Pons (tissue), 1 donor: ENCODE measurements at places on chromosomes 13 and 19.

DNA sequence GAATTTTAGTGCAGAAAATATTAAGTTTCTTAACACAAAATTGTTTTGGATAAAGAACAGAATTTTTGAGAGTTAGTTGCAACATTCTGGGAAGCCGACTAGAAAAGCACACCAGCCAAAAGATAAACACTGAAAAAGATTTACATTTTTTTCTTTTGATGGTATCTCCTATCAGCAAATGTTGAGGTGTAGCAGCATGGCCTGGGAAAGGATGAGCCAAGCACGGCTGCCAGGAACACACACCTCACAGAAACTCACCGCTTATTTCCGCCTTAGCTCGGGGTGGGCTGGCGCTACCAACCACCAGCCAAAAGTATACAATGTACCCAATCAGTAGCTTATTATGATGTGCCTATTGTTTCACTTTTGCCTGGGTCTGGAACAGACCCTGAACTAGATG is 134.7 kb downstream of the MIPEP start:
- DNase-seq: no peak

- peak; percentile 49 for DNase-seq
Measured at GRCh38 chr19:50626011-50626410, 13.7 kb downstream of the SYT3 start.

DNA sequence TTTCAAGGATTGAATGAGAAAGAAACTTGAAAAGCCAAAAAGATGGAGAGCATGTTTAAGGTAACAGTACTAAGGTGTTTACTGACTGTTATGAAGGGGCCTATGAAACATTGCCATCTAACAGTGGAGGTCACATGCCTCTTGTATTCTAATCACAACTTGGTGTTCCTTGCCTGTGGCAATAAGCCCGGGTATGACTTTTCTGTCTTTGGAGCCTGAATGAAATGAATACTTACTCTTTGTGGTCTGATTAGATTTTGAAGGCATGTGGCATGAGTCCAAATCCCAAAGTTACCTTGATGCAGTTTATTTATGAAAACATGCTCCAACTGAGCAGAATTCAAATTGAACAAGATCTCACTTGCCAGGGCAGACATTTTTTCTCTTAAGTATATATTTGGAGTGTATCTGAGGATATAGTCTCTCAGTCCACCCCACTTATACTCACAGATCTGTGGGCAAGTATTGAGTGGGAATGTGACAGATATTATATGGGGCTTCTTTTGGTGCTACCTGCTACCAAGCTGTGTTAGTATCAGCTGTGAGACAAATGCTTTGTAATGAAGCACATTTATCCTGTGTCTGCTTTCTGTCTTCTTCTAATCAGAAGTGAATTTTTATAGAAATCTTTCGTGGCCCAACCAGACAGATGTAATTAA is 67.5 kb downstream of the B3GLCT start:
- no peak for DNase-seq

DNA sequence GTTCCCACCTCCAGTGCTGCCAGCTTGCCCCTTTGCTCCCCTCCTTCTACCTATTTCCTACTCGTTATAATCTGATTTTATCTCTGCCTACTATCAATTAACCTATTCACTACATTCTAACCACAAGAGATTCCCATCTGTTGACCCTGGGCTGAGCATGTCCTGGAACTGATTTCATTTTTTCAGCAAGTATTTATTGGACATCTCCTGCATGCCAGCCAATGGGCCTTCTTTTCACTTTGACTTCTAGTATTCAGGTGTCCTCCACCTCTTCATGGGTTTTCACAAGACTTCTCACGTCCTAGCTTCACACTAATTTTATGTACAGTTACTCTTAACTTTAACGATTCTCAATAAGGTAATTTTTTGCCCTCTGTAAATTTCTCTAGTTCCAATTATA is 282.7 kb upstream of the KLHL1 start:
- no peak for DNase-seq

DNA sequence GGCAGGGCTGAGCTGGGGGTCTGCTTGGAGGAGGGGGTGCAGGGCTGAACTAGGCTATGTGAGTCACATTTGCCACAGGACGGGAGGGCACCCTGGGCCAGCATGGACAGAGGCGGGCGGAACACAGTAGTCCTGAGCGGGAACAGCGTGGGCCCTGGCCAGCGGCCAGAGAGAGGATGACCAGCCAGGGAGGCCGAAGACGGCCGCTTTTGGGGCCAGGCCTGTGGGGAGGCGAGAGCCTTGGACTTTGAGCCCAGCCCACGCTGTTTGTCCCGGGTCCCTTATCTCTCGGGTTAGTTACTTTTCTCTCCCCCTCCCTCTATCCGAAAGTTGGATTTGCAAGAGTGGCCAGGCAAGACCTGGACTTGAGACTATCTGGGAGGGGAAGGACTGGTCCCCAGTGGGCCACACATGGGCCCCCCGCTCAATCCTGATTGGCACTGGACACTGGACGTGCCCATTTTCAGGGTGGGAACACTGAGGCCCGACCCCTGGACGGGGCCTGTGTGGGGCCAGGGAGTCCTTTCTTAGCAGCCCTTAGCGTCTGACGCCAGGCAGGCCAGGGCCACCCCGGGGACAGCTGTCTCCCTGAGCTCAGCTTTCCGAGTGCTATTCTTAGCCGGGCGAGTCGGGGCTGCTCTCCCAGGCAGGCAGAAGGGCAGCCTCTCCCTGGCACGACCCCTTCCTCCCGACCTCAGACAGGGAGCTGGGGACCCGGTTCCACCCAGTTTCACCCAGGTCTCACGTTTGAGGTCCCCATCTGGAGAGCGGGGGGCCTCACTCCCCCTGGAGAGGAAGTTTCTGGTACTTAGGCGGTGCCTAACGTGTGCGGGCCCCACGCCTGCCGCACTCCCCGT is 833 bp downstream of the GAMT start:
- DNase-seq: no peak

DNA sequence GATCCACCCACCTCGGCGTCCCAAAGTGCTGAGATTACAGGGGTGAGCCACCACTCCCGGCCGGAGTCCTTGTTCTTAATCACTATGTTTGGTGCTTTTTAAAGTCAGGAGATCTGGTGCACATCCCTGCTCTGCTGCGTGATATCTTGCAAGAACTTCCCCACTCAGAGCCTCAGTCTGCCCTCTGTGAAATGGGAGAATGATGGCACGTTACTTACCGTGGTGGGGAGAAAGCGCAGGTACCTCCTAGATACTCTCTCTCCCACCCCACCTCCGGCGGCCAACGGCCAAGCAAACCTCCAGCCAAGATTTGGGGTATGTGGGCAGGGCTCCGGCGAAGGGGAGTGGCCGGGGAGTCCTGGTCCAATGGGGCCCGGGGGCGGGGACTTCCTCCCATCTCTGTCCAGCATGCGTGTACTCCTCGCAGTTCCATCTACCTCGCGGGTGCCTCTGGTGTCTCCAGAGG is at the start of gene RYR1:
TSS of gene RYR1 (plus strand) at position 424 of the 466 bp plus-strand sequence. CDS start 139 bp downstream, outside the sequence.
- peak; percentile 43 for DNase-seq

GRCh38 chr19:6754136-6754535 is 13.1 kb downstream of the SH2D3A start:
- DNase-seq: no peak

GRCh38 chr13:21625366-21625765 is 21.4 kb upstream of the MICU2 start:
- peak; percentile 28 for DNase-seq

GRCh38 chr13:92488249-92488852 is 738.3 kb upstream of the GPC6 start:
- no peak for DNase-seq

DNA sequence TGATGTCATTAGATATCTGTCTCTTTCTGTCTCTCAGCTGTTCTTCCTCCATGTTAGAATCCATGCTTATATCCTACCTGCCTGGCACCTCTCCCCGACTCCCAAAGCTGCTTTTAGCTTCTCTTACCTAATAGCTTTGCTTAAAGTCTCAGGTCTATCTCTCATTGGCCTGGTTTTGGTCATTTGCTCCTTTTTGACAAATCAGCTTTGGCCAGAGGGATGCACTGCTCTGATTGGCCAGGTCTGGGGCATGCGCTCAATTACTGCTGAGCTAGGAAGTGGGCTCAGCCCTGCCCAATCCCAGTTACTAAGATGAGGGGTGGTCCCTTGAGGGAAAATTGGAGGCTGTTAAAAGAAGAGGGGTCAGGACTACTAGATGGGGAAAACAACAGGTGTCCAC is 11.5 kb upstream of the CLASRP start:
- DNase-seq: no peak

DNA sequence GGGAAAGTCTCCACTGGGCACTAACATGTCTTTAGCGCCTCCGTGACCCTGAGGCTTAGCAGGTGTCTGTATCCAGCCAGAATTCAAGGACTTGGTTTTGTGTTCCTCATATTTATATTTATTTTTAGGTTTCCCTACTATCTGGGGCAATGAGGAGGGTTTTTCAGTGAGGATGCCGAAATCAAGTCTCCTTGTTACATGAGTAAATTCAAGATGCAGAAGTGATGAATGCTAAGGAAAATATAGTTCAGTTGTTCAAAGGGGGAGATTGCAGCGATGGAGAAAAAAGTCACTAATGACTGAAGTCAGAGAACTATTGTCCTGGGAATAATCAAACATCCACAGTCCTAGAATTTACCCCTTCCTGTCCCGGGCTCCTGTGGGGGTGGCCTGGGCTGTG is 791 bp upstream of the ADGRE2 start:
- no peak for DNase-seq

- peak; percentile 68 for DNase-seq
Measured at GRCh38 chr13:44132710-44133109, 240.9 kb upstream of the SERP2 start.

DNA sequence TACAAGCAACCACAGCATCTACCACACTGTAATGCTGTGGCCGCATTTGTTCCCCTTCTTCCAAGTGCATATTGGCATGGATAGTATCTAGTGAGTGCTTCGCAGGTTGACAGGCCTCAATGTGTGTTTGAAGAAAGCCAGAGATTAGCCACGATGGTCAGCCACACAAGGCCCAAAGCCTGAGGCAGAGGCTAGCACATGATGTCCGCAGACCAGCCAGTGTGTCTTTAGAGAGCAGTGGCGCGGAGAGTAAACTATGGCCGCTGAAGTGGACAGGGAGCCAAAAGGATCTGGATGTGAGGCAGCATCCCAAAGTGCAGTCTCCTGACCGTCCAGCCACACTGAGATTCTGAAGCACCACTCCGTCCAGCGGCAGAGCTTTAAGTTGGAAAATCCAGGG is 36.0 kb downstream of the BRD4 start:
- no peak for DNase-seq

DNA sequence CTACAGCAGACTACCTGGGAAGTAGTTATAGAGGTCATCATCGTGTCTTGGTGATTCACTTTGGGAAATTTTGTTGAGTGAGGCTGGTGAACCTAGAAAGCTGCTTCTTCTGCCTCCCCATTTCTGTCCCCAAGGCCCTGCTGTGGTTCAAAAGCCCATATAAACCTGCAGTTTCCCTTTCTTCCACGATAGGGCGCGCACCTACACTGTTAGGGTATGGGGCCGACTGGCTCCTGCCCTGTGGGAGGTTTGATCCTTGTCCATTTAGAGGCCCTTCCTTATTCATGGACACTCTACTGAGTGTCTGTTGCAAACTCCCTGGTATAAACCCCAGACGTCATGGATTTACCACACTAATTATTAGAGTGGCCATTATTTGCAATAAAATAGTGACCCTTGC is 191.8 kb downstream of the GGACT start:
- no peak for DNase-seq

DNA sequence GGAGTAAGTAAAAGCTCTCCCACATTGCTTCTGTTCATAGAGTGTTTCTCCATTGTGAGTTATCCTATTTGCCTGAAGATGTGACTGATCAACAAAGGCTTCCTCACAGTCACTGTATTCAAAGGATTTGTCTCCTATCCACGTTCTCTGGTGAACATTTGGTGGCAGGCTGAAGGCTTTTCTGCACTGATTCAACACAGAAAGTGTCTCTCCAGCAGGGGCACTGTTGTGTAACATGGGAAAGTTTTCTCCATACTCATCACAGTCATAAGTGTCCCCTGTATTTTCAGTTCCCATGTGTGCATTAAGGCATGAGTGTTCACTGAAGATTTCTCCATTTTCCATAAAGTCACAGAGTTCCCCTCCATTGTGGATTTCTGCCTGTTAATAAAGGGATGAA is 17.6 kb downstream of the ZNF121 start:
- no peak for DNase-seq

DNA sequence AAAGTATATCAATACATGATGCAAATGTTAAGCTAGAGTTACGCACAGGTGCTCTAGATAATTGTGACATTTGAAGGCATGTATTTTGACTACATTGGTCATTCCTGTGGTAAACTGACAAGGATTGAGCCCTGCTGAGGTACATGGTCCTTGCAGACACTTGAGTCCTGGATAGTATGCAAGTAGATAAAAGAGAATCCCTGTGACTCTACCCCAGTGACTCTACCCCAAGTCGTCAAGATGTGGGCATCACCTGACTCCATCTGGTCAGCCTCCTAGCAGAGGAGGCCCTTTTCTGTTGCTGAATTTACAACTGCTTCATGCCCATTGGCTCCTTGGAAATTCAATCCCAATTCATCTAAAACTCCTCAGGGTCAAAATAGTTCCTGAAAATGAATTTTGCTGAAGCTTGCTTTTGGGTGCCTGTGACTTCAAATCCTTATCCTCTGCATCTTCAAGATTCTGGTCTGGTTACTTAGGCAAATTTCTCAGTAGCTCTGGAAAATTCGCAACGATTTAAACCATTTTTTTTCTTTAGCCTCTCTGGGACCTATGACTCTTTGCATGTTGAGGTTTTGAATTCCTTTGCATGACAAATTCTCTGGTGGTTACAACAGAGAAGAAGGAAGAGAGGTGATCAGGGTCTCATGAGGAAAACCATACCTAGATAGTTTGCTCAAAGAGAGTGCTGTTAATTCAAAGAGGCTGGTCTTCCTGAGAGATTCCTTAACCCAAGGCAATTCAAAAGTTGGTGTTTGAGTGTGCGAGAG is 422.1 kb downstream of the FGF9 start:
- no peak for DNase-seq

GRCh38 chr19:29873024-29873800 is 61.4 kb downstream of the CCNE1 start:
- no peak for DNase-seq

GRCh38 chr19:33403973-33404304 is 30.4 kb downstream of the CEBPG start:
- DNase-seq: no peak

DNA sequence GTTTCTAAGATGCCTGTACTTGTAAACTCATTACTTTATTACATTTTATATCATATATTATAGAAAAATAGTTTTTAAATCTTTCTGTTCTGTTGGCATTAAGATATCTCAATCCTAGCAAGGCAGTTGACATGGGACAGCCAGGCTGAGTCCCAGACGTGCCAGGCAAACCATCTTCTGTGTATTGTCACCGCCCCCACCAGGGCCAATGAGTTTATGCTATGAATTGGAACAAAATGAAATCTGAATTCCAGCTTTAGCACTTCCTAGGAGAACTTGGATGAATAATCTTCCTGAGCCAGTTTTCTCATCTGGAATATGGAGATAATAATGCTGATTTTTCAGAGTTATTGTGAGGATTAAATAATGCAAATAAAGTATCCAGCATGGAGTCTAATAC is 79.9 kb upstream of the GSX1 start:
- no peak for DNase-seq

GRCh38 chr19:35395382-35396199 is 24.7 kb downstream of the GPR42 start:
- DNase-seq: peak; percentile 7

GRCh38 chr19:18023622-18024251 is 15.8 kb downstream of the ARRDC2 start:
- peak; percentile 79 for DNase-seq
